Kidney epithelial cell (primary cell): ENCODE measurements at places on chromosomes 2 and 18.

DNA sequence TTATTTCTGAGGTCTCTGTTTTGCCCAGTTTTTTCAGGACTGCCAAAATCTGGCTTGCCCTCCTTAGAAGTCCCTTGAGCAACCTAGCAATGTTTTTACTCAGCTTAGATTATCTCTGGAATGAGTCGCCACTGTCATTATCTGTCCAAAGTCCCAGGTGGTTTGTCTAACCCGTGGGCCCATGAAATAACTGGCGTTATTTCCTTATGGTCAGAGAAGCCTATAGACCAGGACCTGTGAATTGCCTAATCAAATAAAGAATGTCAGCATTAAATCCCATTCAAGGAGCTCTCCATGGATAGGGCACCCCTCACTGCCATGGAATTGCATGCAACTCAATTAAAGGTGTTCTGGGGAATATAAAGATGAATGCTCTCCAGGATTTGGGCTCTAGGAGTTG, 373.9 kb downstream of the SETBP1 start:
- no peak for DNase-seq

DNA sequence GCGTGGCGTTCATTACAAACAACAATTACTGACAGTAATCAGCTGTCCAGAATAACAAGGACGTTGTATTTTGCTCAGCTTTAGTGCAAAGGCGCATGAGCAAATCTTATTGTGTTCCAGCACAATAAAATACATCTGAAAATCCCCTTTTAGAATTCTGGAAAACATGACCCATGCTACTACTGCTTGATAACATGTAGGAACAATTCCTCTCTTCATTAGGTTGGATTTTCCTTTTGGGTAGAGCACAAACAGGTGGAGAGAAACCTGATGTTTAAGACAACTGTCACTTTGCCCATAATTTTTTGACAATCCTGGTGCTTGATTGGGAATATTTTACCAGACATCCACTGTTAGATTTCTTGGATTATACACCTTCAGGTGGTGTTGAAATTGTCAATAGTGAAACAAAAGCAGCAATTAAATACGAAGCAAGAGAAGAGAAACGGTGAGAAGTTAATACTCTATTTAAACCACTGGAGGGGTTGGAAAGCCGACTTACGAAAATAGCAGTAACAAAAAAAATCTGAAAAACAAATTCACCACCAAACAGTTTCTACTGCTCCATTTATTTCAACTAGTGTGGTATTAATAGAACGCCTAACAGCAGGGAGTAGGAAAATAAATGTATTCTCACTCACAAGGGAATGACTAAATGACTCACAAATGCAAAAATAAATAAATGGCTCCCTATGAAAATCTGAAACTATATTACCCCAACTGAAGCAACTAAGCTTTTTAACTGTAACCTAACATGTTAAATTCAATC, 102.7 kb downstream of the CPO start:
- DNase-seq = no peak

GRCh38 chr2:17910980-17911379, 32.5 kb downstream of the KCNS3 start:
- no peak for DNase-seq

DNA sequence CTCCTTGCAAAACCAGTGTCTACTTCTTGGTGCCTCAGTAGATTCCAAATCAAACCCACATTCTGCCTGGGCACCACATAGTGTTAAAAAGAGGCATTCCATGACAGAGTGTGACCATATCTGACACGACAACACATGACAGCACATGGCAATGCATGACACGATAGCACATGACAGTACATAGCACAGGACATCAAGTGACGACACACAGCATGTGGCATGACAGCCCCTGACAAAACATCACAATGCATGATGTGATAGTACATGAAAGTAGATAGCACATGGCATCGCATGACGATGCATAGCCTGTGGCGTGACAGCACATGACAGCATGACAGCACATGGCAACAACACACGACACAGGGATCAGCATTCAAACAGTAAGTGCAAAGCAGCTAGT, 845.9 kb upstream of the SALL3 start:
- DNase-seq = no peak

GRCh38 chr2:109189751-109190150, 60.7 kb downstream of the SH3RF3 start:
- no peak for DNase-seq

- DNase-seq = no peak
These were observed 109.5 kb downstream of the INHBB start for GRCh38 chr2:120455390-120455789.

DNA sequence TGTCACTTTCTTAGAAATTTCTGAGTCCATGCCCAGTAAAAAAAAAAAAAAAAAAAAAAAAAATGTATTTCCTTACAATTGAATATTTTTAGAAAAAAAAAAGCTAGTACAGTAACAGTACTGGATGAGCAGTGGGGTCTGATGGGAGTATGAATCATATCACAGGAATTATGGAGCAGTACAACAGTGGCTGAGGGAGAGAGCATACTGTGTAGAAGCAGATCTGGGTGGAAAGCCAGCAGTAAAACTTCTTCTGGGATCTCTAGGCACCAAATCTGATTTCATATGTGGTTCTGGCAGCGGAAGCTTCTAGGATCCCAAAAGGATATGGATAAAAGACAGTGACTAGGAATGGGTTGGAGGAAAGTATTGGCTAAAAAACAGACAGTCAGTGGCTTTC, 414.9 kb upstream of the FSHR start:
- DNase-seq = no peak

DNA sequence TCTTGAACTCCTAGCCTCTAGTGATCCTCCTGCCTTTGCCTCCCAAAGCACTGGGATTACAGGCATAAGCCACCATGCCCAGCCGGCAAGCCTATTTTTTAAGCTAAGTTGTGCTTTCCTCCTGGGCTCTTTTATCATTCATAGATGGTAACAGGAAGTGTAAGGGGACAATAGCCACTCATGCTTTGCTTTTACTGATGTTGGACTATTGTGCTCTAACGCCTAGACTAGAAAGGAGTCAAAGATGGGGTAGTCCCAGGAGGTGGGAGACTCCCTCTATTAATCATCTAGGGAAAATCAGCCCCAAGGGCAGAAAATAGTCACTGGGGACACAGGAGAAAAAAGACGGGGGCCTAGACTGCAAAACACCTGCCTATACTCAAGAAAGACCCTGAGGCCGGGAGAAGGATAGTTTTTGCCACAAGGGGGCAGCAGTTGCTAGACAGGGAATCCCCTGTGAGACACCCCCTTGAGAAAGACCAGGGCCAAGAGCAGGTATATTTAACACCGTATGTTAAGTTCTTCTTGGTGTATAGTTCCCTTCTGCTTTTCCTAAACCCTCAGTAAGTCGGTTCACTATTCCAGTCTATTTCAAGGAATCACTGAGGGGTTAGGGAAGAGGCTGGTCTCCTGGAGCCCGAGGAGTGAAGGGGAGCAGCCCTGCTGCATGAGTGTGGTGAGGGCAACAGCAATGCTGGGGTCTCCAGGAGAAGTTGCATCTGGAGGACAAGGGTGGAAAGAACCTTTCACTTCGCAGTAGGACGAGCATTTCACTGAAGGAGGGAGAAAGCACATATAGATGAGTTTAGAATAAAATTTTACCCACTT, 2.1 kb upstream of the CXCR1 start:
- DNase-seq = no peak

- DNase-seq = no peak
These were observed 17.4 kb upstream of the CHAC2 start for GRCh38 chr2:53750041-53750768.

GRCh38 chr18:11454040-11454439, 155.4 kb upstream of the SLC35G4 start:
- no peak for DNase-seq

- DNase-seq = no peak
These were observed 363.3 kb upstream of the TFPI start for GRCh38 chr2:187917535-187917934.
